ENCODE measurements at places on chromosomes 4 and X.

GRCh38 chr4:108828620-108829019 is 65.8 kb upstream of the ETNPPL start:
- DNase-seq, result no peak

DNA sequence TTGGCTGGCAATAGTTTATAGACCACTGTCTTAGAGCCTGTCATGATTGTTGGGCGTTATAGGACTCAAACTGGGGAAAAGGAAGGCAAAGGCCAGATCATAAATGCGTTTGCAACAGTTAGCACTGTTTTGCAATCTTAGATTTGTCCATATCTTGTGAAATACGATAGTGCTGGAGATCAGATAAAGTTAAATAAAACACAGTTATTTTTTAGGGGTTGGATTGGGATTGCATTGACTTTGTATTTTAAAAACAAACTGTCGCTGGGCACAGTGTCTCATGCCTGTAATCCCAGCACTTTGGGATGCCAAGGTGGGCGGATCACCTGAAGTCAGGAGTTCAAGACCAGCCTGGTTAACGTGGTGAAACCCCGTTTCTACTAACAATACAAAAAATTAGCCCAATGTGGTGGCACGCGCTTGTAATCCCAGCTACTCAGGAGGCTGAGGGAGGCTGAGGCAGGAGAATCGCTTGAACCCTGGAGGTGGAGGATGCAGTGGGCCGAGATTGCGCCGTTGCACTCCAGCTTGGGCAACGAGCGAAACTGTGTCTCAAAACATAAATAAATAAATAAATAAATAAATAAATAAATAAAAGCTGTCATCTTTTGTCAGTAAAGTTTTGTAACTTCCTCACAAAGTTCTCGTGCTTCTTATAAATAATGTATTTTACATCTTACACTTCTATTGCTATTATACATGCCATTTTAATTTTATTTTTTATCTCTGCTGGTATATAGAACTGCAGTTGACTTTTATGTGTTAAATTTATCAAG is 117.2 kb downstream of the KDM6A start:
- no peak for DNase-seq

DNA sequence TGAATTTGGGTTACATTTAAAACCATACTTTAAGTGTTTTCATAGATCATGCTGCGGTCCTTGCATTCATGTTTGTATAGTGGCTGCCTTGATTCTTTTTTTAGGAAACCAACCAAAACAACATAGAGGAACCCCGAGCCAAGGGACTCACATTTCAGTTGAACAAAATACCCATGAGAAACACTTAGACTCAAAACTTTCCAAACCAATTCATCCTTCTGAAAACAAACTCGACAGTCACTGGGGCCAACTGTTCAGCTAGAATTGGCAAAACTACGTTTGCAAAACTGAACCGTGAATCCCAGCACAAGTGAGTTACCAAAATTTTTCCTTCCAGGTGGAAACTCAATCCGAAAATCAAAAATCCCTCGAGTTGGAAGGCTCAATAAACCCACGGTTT is 1.4 kb downstream of the ADGRA3 start:
- DNase-seq, result no peak

- no peak for DNase-seq
Measured at GRCh38 chr4:34850421-34850820, 1393.9 kb downstream of the ARAP2 start.
